Activated naive CD4-positive, alpha-beta T cell (primary cell): ENCODE measurements at places on chromosomes 6 and 20.

GRCh38 chr6:90484903-90485302 lies 102.0 kb downstream of the MAP3K7 start:
- no peak for DNase-seq

DNA sequence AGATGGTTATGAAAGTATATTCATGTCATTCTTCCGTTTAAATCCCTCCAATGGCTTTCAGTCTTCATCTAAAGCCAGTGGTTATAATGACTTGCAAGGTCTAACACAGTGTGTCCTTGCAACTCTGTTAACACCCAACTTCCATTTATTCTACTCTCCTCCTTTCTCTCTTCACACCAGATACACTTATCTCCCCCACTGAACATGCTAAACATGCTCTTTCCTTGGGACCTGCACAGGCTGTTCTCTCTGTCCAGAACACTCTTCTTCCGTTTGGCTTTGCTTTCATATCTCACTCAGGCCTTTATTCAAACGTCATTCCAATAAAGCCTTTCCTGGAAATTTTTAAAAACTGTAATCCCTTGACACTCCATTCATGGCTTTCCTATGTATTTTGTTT lies 91.5 kb downstream of the EPHA7 start:
- DNase-seq: no peak

DNA sequence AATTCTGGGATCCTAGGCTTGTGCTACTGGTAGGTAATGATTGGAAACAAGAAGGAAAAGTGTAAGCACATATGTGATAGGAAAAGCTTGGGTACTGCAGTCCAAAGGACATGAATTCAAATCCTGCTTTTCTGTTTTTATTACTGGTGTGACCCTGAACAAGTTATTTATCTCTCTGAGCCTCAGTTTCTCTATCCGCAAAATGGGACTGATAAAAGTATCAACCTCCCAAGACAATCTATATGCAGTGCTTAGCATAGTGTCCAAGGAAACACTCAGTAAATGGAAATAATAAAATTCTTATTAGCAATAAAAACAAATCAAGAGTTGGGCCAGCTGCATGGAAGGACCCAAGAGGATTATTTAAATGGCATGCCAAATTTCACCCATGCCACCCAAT lies 108.5 kb downstream of the ZMYND8 start:
- DNase-seq: no peak

GRCh38 chr20:2687514-2687913 lies 5.1 kb upstream of the EBF4 start:
- no peak for DNase-seq

DNA sequence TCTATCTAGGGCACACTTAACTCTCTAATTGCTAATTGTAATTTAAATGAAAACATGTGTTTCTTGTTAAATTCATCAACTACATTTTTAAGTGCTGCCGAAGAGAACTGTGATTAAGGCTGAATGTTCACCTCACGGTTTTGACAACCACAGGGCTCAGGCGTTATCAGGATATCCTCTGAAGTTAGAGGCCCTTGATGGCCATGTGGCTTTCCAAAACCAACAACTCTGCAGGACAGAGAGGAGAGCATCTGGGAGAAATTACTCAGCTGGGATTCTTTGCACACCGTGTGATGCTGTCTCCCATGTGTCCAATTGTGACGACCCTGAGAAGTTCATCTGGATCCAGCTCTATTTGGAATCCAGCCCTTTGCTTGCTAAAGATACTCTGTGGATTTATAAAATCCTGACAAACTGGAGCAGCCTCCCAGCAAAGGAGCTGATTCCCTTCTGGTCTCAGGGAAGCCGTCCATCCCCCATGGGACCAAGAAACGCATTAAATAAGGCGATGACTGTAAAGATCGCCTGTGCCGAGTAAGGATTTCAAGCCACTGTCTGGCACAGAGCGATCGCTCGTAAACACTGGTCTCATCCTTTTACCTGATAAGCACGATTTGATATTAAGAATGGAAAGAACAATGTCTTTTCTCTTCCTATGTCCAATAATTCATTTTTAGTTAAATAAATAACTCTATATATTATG lies 401.1 kb downstream of the CD83 start:
- DNase-seq: no peak

- DNase-seq: no peak
Observed at GRCh38 chr20:2585811-2586210, 49.4 kb downstream of the TMC2 start.

GRCh38 chr20:63309261-63310071 lies 16.5 kb downstream of the COL20A1 start:
- no peak for DNase-seq

- no peak for DNase-seq
Observed at GRCh38 chr6:144153971-144154370, 3.7 kb downstream of the STX11 start.

DNA sequence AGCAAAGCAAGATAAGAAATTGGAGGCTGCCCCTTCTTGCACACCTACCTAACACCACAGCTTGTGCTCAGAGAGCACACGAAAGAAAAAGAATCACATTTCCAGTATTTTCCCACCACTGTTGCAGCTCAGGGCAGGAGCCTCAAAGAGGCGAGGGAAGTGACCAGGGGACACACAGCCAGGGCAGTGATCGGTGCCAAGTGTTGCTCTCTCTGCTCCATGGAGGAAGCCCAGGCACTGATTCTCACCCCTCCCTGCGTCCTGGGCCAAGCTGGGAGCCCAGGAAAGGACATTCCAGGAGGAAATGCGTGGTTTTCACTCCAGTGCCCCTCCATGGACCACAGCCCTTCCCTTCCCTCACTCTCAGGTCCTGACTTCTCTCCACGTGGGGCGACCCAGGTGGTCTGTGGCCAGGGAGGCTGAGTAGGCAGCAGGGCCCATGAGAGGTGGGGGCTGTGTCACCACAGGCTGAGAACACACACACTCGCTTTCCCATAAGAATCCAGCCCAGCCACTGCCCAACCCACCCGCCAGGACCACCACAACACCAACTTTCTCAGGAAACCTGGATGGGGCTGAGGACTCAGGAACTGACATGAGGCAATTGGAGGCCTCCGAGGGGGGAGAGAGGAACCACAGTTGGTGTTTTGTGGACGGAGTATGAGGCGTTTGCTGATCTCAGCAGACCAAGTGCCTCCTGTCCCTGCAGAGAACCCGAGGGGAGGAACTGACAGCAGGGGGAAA lies 81.7 kb upstream of the MAFB start:
- no peak for DNase-seq

GRCh38 chr6:105452376-105452775 lies 49.5 kb upstream of the PREP start:
- no peak for DNase-seq

GRCh38 chr20:39716796-39717341 lies 754.7 kb downstream of the DHX35 start:
- no peak for DNase-seq

GRCh38 chr20:18981962-18982539 lies 168.5 kb downstream of the SCP2D1 start:
- no peak for DNase-seq

GRCh38 chr20:49340161-49340966 lies 62.5 kb upstream of the ZNFX1 start:
- DNase-seq: no peak

DNA sequence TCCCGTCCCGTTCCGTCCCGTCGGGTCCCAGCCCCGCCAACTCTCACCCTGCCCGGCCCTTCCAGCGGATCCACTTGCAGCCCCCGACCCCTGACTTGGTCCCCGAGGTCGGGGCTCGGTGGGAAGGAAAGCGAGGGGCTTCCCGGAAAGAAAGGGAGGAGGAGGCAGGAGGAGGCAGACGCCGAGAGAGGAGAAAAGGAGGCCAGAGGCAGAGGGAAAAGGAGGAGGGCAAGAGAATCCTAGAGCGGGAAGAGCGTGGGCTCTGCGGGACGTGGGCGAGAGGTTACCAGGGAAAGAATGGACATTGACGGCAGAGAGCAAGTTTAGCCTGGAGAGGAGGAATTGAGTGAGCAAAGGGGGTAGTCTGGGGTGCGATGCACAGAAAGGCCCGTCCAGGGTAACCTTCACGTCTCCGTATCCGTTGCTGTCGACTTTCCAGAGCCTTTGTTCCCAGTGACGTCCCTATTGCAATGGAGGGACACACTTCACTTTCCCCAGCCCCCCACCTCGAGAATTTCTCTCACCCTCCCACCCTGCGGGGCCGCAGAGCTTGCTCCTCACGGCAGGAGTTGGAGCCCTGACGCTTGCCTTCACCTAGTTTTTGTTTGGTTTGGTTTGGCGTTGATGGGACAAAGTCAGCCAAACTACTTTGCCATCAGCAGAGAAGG lies 477 bp upstream of the MOXD1 start:
- no peak for DNase-seq

DNA sequence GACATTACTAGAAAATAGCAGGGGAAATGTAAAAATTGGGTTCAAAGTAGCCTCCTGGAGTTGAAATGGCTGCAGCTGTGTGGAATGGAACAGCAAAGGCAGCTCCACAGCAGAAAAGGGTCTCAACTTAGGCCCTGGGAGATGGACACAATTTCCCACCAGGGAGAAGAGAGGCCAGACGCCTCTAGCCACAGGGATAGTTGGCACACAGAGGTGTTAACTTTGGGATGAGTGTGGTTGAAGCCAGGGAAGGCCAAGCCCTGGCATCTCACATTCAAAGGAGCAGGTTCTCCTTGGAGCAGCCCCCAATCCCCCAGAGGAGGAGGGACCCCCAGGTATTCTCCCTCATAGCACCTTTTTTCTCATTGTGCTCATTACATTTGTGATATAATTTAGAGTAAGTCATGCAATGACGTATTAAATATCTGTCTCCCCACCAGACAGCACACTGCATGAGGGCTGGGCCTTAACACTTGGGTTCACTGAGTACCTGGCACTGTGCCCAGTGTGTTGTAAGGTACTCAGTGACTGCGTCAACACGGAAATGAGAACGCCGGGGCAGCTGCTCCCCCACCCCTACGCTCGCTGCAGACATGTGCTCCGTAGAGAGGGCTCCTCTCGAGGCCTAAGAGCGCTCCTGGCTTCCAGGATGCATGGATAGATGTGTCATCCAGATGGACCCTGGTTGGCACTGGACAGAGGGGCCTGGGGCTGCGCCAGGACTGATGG lies 76.0 kb upstream of the CD93 start:
- DNase-seq: no peak

DNA sequence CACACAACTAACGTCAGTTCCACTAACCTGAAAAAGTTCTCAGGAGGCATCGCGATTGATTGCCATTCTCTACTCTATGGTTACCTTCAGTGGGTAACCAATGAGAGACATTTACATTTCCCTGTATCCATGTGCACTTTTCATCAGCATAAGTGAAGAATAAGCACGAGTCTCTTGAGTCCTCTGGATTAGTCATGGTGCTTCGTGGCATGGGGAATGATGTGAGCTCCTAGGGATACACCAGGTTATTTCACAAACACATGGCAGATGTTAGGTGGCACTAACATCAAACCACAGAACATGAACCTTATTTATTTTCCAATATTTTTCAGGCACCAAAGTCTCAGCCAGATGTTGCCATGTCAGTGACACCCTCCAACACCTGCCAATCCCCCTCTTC lies 64.0 kb downstream of the FYN start:
- no peak for DNase-seq

DNA sequence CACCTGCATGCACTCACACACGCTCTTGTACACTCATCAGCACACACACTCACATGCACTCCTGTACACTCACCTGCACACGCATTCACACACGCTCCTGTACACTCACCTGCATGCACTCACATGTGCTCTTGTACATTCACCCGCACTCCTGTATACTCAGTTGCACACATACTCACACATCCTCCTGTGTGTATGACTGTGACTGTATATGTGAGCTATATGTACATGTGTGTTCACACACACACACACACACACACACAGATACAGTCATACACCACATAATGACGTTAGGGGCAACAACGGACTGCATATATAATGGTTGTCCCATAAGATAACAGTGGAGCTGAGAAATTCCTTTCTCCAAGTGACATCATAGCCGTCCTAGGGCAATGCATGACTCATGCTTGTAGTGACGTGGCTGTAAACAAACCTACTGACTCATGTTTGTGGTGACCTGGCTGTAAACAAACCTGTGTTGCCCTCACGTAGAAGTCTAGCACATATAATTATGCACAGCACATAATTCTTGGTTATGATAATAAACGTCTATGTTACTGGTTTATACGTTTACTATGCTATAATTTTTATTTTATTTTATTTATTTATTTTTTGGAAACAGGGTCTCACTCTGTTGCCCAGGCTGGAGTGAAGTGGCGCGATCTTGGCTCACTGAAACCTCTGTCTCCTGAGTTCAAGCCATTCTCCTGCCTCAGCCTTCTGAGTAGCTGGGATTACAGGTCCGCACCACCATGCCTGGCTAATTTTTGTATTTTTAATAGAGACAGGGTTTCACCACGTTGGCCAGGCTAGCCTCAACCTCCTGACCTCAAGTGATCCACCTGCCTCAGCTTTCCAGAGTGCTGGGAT lies 22.8 kb upstream of the TAF4 start:
- DNase-seq: no peak

- no peak for DNase-seq
Observed at GRCh38 chr20:56420940-56421688, 9.1 kb downstream of the CASS4 start.

DNA sequence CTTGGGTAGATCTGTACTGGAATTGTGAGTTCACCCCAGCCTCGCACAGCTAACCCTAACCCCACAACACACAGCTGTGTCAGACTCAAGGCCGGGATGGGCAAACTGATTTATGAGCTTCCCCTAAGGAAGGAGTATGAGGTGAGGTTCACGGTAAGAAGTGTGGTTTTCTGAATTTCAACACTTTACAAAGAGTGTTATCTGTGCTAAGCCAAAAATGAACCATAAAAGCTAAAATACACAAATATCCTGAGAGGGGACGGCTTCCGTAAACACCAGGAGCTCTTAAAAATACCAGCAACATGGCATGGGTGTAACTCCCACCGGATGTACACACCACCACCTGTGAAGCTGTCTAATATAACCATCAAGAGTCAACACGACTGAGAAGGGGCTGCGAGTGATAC lies 101.2 kb downstream of the ATP9A start:
- DNase-seq: no peak

DNA sequence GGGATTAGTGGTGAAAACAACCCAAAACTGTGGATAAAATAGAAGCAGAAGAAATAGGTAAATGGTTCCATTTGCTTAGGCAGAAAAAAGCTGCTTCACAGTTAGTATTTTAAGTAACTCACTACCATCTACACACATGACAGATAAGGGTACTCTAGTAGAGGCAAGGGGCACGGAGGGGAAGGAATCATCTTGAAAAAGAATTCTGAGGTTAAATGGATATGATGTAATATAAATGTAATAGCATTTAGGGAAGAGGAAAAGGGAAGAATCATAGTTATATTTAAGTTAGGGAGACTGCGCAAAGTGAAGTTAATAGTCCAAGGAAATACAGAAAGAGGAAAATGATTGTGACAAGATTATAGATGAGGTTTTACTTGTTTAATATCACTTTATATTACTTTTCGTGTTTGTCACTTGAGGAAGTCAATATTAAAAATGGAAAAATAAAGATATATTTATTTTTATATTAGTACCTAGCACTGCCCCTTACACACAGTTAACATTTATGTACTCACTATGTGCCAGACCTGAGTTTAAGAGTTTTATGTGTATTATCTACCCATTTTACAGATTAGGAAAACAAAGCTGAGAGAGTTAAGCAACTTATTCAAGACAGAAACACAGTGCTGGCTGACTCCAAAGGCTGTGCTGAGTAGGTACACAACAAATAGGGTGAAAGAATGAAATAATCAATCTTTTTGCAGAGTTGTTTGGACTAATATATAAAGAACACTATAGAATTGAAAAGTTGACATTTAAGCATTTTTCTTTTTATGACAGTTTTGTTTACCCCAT lies 128.1 kb downstream of the REV3L start:
- DNase-seq: no peak
